ENCODE measurements at places on chromosomes 13 and 19. TPM values are rescaled to one million over a fixed set of nuclear protein-coding genes. Genes with fewer than 3 reads are reported as not detected.

LIN37 gene
- total RNA-seq = 15.7 TPM

TRMT1 gene
- total RNA-seq = 11.8 TPM

COL4A2 gene
- 334 TPM for total RNA-seq

IFNL1 gene
- total RNA-seq = not detected

C13orf42 gene
- 0.10 TPM for total RNA-seq

HCN2 gene
- 35.7 TPM for total RNA-seq

UPF3A gene
- 44.8 TPM for total RNA-seq

FXYD3 gene
- total RNA-seq = 0.40 TPM

Data from spinal cord (tissue), 10 donors.